ENCODE measurements at places on chromosomes 13 and 19.
A peak's percentile ranks its signal among the peaks of the same experiment; 100 is the strongest.

- DNase-seq: no peak
Measured at GRCh38 chr19:17259118-17259780, 5.3 kb downstream of the USHBP1 start.

DNA sequence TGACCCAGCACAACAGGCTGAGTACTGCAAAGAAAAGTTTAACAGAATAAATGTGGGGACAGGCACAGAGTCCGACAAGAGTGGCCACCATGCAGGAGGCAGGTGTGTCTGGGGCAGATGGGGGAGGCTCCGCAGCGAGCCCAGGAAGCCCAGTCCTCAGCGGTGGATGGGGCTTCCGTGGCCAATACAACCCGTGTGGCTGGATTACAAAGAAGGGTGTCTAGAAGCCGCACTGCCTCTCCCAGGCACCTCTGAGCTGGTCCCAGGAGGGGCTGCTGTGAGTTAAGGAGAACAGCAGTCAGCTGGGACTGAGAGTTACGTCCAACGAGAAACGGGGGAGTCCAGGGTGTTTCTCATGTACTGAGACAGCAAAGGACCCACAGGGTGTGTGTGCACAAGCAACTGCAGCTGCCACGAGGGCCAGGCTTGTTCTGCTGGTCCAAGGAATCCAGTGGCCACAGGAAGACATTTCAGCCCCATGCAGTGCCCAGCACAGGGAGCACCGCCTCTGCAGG, 70.2 kb downstream of the SPACA7 start:
- DNase-seq: no peak

DNA sequence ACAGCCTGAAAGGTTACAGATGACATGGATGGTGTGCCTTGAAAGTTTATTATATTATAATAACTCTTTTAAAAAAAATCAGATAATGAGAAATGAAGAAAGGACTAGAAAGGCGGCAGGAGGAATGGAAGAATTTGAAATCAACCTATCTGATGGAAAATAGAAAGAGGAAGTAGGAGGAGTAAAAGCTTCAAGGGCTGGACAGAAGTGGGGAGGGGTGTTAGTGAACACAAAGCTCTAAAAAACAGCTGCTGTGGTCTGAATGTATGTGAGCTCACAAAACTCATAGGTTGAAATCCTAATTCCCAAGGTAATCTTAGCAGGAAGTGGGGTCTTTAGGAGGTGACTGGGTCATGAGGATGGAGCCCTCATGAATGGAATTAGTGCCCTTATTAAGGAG, 19.5 kb downstream of the CCDC70 start:
- DNase-seq: no peak

DNA sequence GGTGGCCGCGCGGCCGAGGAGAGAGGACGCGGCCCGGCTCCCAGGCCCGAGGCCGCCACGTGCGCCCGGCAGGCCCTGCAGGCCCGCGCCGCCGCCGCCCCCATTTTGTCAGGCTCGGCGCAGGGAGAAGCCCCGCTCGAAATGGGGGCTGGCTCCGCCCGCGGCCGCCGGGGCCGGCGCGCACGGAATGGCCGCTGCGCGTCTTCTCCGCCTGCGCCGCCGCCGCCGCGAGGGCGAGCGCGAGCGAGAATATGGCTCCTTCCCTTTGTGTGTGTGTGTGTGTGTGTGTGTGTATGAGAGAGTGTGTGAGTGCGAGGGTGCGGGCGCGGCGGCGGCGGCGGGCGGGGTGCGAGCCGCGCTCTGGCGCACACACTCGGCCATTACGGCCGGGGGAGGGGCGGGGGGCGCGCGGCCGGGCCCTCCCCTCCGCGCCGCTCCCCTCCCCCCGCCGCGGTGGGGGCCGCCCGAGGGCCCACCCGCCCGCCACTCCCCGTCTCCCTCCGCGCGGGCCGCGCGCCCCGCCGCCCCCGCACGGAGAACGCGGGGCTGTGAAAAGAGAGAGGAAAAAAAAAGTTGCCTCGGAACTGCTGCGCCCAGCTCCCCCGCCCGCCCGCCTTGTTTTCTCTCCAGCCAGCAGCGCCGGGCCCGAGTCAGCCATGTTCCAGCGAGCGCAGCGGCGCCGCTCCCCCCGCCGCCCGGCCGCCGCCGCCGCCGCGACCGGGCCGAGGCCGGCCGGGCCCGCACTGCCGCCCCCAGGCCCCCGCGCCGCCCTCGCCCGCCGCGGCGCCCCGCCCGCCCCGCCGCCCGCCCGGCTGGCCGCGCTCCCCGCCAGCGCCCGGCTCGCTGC, 1.0 kb downstream of the HMGB1 start:
- DNase-seq: peak; percentile 55

GRCh38 chr13:32837973-32838927, 178.0 kb upstream of the KL start:
- no peak for DNase-seq

GRCh38 chr13:40190641-40191100, 475.8 kb downstream of the FOXO1 start:
- no peak for DNase-seq

GRCh38 chr13:30872685-30873461, 33.2 kb upstream of the MEDAG start:
- no peak for DNase-seq

DNA sequence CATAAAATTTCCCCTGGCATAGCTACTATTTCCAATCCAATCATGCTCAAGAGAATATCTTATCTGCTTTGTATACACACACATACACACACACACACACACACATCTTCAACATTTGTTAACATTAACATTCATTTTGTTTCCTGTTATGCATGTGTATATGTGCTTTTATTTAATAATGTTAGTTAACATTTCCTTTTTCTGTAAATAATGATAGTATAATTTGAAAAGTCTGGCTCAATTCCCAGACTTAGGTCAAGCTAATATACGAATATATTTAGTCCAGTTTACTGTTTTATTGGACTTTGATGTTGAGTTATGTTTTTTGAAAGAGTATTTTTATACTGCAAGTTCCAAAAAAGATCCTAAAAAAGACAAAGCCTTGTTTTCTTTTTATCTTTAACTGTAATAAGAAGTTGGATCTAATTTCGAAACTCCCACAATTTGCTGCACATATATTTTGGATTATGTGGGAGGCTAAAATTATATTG, 1072.4 kb downstream of the EFNB2 start:
- DNase-seq: no peak

GRCh38 chr13:25291691-25292090, 4.4 kb upstream of the MTMR6 start:
- no peak for DNase-seq

GRCh38 chr13:108166078-108166477, 49.3 kb downstream of the LIG4 start:
- no peak for DNase-seq

DNA sequence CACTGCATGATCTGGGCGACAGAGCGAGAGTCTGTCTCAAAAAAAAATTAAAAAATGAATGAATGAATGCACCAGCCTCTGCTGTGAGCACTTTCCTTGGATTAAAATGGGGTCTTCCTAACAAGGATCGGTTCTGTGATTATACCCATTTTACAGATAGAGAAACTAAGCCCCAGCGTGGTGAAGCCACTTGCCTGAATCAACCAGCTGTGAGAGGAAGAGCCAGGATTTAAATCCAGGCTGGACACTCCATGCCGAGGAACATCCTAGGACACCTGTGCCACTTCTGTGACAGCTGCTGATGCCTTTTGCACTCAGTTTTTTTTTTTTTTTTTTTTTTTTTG, 14.1 kb downstream of the TLE5 start:
- no peak for DNase-seq

DNA sequence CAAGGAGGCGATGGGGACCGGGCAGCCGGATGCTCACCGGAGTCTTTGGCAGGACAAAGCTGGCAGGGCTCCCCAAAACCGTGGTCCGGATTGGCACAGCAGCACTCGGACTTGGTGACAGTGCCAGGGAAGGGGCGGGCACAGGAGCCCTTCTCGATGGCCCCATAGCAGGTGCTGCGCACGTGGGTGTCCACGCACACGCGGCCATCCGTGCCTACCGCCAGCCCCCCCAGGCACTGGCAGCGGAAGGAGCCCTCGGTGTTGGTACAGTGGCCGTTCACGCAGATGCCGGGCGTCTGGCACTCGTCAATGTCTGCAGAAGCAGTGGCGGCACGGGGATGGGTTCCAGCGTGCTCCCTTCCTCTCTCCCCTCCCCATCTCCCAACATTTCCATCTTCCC, 17.9 kb downstream of the FBN3 start:
- DNase-seq: no peak

DNA sequence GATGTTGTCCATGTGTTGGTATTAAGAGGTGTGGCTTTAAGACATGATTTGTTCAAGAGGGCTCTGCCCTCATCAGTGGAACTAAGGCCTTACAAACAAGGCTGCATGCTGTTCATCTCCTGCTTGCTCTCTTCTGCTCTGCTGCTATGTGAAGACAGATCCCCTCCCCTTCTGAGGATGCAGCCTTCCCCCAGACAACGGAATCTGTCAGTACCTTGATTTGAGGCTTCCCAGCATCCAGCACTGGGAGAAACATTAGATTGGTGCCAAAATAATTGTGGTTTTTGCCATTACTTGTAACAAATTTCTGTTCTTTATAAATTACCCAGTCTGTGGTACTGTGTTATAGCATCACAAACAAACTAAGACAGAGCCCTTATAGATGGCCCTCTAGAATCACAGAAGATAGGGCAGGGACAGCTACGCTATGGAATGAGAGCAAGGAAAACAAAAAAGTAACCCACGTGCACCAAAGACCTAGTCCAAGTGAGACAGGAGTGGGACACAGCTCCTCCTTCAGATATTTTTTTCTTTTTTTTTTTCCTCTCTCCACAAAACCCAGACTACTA, 151.5 kb upstream of the RXFP2 start:
- DNase-seq: no peak

DNA sequence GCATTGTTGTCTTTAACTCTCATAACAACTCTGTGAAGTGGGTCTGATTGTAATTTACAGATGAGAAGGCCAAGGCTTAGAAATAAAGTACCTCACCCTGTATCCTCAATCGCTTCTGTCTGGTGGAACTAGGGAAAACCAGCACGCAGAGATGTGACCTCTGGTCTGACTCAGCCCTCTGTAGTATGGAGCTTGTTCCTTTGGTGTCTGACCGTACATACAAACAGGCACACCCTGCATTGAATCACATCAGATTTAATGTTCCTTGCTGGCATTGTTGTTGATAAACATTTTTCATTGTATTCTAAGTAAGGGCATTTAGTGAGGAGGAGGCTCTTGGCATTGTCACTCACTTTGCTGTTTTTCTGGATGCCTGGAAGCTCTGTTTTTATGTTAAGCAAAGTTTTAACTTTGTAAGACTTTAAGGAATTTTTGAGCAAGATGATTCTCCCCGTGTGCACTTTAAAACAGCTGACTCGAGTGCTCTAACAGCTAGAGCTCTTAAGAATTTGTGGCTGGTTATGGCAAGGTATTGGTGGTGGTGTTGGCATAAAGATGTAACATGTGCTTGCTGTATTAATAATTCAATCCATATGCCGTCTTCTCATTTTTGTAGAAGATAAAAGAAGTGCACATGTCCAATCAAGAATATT, 89.0 kb upstream of the SPATA13 start:
- DNase-seq: no peak

GRCh38 chr13:47962237-47962636, 38.8 kb downstream of the SUCLA2 start:
- DNase-seq: no peak

- no peak for DNase-seq
Measured at GRCh38 chr19:51489113-51489512, 10.8 kb downstream of the CEACAM18 start.

GRCh38 chr13:112200200-112200599, 133.3 kb downstream of the SOX1 start:
- no peak for DNase-seq

- DNase-seq: no peak
Measured at GRCh38 chr13:59182241-59182640, 981.5 kb downstream of the DIAPH3 start.

- DNase-seq: no peak
Measured at GRCh38 chr13:41601718-41602445, 144.5 kb downstream of the RGCC start.

DNA sequence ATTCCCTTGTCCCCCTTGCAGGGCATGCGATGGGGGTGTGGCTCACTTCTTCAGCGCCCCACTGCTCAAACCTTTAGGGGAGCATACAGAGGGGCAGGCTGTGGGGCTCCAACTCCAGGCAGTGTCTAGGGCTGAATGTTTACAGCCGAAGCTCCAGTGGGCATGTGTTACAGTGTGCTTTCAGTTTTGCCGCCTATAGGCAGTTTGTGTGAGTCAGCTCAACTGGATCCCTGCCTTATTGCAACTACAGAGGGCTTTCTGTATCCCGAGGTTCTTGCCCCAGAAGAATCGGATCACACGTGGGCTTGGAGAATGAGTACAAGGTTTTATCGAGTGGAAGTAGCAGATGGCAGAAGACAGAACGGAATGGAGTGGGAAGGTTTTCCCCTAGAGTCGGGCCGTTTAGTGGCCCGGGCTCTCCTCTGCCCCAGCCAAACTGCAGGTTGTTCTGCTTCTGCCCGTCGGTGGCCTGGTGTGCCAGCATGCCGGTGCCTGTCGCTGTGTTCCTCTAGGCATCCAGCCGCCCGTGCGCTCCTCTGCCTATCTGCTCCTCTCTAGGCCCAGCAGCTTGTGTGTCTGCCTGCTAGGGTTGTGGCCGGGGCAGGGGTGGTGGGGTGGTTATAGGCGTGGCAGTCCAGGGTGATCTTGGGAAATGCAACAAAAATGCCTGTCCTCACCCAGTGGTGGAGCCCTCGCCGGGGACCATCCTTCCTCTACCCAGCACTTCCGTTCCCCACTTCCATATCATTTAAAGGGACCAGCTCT, 435.9 kb upstream of the SGCG start:
- DNase-seq: no peak

GRCh38 chr19:6524311-6524710, 6.5 kb upstream of the TNFSF9 start:
- no peak for DNase-seq

GRCh38 chr19:43784981-43785808, 4.4 kb upstream of the KCNN4 start:
- DNase-seq: no peak

- no peak for DNase-seq
Measured at GRCh38 chr19:16824658-16825311, 4.4 kb upstream of the SIN3B start.

DNA sequence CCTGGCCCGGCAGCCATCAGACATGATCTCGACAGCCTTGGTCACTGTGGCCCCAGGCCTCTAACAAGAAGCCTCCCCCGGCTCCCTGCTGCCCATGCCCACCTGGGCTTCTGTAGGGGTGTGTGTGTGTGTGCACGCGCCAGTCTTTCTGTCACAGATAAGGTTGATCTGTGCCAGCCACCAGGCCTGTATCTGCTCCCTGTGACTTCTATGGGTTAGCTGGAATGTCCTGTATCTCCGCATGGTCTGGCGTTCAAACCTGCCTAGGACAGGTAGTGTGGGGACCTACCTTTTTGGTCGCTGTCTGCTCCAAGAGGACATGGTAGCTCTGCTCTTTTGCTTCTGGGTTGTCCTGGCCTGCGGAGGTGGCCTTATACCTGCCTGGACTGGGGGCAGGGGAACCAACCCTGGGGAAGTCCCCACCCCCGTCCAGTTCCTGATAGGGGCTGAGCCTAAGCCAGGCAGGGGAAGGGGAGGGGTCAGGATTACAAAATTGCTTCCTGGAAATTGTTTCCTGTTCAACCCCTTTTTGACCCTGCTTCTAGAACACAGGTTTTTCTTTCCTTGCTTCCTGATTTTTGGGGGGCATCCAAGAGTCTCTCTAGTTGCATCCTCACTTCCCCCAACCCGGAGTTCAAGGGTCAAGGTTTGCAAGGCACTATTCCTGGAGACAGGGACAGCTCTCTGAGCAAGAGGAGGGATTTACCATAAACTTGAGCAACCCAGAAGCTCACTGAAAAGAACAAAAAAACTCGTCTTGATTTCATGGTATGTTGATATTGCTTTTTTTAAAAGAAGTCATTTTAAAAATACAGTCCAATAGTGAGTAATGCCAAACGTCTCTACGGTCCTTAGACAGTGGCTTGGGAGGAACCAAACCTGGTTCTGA, at the start of gene LRG1:
TSS of gene LRG1 (minus strand) at position 344 of the 889 bp plus-strand sequence. CDS start at position 321, 23 bp downstream.
- no peak for DNase-seq

GRCh38 chr19:19324059-19324770, 3.6 kb downstream of the MAU2 start:
- DNase-seq: no peak
